ENCODE measurements at places on chromosomes 2 and 18.

GRCh38 chr2:177553176-177553884 is 160.8 kb downstream of the AGPS start:
- no peaks in the 10 kb centered on the region for H3K27me3 ChIP-seq
- H3K4me1 ChIP-seq = peaks cover 2% of the 10 kb centered on the region
- H3K36me3 ChIP-seq = no peaks in the 10 kb centered on the region
- DNase-seq = no peak

DNA sequence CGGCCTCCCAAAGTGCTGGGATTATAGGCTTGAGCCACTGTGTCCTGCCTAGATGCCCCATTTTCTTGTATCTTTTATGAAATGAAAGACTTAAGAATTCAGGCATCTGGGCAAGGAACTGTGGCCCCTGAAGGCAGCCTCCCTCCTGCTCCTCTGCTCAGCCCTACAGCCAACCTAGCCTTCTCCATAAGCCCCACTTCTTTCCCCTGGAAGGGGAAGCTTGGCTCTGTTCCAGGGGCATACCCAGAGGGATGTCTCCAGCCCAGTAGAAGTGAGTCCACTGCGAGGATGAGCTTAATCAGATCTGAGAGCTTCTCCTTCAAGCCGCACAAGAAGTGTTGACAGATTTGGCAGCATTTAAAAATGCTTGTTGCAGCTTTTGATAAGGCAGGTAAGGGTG is 39.7 kb downstream of the RHOB start:
- H3K4me1 ChIP-seq = no peaks in the 10 kb centered on the region
- H3K36me3 ChIP-seq = no peaks in the 10 kb centered on the region
- no peak for DNase-seq
- H3K27ac ChIP-seq = no peak overlapping the region
- no peak overlapping the region for H3K4me3 ChIP-seq

DNA sequence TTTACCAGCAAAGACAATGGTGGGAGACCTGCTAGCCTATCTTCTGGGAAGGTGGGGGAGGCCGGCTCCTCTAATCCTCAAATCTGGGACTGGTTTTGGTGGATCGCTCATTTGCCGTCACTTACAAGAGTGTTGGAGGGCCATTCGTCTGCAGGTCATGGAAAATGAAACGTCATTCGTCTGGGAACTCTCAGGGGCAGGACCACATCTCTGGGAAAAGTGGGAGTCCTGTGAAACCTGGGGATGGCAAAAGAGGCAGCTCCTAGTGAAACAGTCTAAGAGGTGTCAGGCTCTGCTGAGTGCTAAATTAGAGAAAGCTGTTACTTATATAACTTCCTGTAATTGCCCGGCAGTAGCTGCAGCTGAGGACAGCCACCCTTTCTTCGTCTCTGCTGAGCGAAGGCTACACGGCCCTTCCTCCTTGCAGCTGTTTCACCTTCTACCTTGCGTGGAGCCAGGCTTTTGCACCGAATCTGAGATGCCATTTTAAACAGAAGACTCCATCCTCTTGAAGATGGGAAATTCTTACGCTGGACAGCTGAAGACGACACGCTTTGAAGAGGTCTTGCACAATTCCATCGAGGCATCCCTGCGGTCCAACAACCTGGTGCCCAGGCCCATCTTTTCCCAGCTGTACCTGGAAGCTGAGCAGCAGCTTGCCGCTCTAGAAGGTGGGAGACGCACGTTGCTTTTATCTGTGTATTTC is 22.4 kb downstream of the GREB1 start:
- no peak overlapping the region for H3K27ac ChIP-seq
- H3K4me1 ChIP-seq = no peaks in the 10 kb centered on the region
- no peak overlapping the region for H3K4me3 ChIP-seq
- DNase-seq = no peak
- H3K36me3 ChIP-seq = no peaks in the 10 kb centered on the region

- no peak for DNase-seq
- H3K27me3 ChIP-seq = no peaks in the 10 kb centered on the region
- no peak overlapping the region for H3K27ac ChIP-seq
- no peak overlapping the region for H3K4me3 ChIP-seq
- peaks cover 2% of the 10 kb centered on the region for H3K36me3 ChIP-seq
Observed at GRCh38 chr18:76805221-76805620, 17.1 kb upstream of the ZNF236 start.

GRCh38 chr2:53629501-53629900 is 138.1 kb upstream of the CHAC2 start:
- no peaks in the 10 kb centered on the region for H3K27me3 ChIP-seq
- H3K4me1 ChIP-seq = no peaks in the 10 kb centered on the region
- no peak for DNase-seq
- no peak overlapping the region for H3K4me3 ChIP-seq
- H3K27ac ChIP-seq = no peak overlapping the region

GRCh38 chr18:58038063-58038462 is 6.0 kb upstream of the NEDD4L start:
- no peak for DNase-seq
- H3K4me1 ChIP-seq = peaks cover 5% of the 10 kb centered on the region
- peaks cover 5% of the 10 kb centered on the region for H3K27me3 ChIP-seq
- H3K27ac ChIP-seq = no peak overlapping the region
- H3K4me3 ChIP-seq = no peak overlapping the region

DNA sequence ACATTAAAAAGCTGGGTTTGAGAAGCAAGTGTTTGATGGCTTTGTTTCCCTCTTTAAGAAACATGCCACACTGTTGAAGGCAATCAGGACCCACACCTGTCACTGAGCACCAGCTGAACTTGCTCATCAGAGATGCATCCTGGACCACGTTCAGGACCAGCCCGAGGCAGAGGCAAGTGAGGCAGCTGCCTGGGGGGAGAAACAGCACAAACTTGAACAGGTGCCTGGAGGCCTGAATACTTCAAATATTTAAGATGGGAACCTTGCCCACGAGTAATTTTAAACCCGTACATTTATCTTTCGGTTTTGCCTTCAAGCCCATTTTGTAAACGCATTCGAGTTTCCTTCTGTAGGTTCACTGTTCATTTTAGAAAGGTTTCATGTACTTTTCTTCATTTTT is 421.3 kb downstream of the NYAP2 start:
- no peak overlapping the region for H3K4me3 ChIP-seq
- no peaks in the 10 kb centered on the region for H3K4me1 ChIP-seq
- peaks cover 8% of the 10 kb centered on the region for H3K27me3 ChIP-seq
- no peak overlapping the region for H3K27ac ChIP-seq
- H3K36me3 ChIP-seq = no peaks in the 10 kb centered on the region
- DNase-seq = no peak

DNA sequence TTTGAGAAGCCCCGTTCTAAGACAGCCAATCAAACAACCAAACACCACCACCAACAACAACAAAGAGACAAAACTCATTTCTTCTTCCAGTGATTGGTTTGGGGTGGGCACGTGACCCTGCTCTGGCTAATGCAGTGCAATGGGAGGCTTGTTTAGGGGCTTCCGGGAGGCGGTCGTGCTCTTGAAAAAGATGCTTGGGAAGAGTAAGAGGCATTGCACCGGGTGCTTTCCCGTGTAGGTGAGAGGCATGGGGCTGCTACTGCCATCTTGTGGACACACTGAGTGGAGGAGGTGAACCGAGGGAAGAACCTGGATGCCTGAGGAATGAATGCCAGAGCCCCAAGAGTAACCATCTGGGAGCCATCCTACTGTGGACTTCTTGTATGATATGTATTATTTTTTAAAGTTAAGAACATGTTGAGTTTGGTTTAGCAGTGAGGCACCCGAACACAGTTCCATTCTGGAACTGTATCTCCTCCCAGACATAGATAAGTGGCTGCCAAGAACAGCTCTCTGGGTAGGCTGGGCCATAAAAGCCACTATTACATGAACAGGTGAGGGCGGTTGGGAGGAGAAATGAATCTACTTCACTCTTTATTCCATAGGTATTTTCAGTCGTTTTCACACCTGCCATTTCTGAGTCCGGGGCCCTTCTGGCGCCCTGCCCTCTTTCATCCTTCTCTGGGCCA is 19.1 kb upstream of the ARHGAP25 start:
- DNase-seq = no peak
- H3K36me3 ChIP-seq = no peaks in the 10 kb centered on the region
- H3K27ac ChIP-seq = peak overlapping the region; percentile 57
- no peak overlapping the region for H3K4me3 ChIP-seq
- H3K4me1 ChIP-seq = peaks cover 46% of the 10 kb centered on the region
- H3K27me3 ChIP-seq = no peaks in the 10 kb centered on the region

DNA sequence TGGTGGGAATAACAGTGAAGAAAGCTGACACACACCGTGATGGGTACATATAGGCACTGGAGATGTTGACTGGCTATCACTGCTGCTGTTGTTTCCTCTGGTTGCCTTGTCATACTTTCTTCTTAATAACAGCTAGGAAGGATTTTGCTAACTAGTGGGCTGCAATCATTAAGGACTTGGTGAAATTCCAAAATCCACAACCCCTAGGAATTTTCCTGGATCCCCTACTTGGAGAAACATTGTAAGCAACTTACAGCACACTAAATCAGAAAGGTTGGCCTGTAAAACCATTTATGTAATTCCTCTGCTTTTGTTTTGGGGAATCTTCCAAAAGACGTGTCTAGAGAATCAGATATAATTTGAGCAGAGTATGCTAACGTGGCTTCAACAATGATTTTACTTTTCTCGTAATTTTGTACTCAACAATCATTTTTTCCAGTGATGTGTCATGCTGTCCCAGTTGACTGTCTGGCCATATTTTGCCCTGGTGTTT is 8.0 kb upstream of the COL3A1 start:
- no peaks in the 10 kb centered on the region for H3K36me3 ChIP-seq
- no peaks in the 10 kb centered on the region for H3K27me3 ChIP-seq
- no peak overlapping the region for H3K27ac ChIP-seq
- no peaks in the 10 kb centered on the region for H3K4me1 ChIP-seq
- no peak overlapping the region for H3K4me3 ChIP-seq

DNA sequence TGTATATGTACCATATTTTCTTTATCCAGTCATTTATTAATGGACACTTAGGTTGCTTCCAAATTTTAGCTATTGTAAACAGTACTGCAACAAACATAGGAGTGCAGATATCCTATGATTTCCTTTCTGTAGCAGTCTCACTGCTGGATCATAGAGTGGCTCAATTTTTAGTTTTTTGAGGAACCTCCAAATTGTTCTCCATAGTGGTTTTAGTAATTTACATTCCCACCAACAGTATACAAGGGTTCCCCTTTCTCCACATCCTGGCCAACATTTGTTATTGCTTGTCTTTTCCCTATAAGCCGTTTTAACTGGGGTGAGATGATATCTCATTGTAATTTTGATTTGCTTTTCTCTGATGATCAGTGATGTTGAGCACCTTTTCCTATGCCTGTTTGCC is 114.3 kb downstream of the TMEM17 start:
- no peaks in the 10 kb centered on the region for H3K36me3 ChIP-seq
- no peak for DNase-seq
- no peak overlapping the region for H3K4me3 ChIP-seq
- H3K4me1 ChIP-seq = no peaks in the 10 kb centered on the region
- no peak overlapping the region for H3K27ac ChIP-seq
- no peaks in the 10 kb centered on the region for H3K27me3 ChIP-seq

All from T-cell (primary cell).